Esophagus mucosa (tissue), 1 donor: ENCODE measurements at places on chromosomes 2 and 18.

- ATAC-seq = no peak
These were observed 8.1 kb downstream of the EMX1 start for GRCh38 chr2:72925328-72925943.

DNA sequence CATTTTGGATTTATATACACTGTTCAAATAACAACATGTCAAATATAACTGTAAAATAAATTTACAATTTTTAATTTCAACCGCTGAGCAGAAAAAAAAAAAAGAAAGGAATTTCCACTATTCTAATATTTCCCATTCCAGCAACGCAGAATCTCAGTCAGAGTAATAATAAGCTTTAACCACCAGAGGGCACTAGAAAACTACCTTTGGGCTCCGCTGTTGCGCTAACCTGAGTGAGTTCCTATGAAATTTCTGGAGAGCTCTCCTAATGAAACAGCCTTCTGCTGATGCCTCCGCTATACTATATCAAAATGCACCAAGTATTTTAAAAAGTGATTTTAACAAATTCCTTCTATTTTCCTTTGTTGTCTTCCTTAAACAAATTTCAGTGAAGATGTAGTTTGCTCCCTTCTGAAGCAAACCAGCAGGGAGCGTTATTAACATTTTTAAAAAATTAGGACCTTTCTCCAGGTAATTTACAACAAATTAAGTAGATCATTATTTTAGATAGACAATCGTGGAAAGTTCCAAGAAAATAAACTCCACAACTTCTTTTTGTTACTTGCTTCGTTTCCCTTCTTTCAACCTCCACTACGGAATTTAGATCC, 23.0 kb downstream of the ERMN start:
- peak; percentile 71 for ATAC-seq

GRCh38 chr2:231133365-231134099, 8.7 kb upstream of the HTR2B start:
- ATAC-seq = no peak

GRCh38 chr2:190511104-190511503, 23.4 kb downstream of the NEMP2 start:
- ATAC-seq = no peak

GRCh38 chr2:137947032-137947727, 17.1 kb upstream of the HNMT start:
- ATAC-seq = no peak

- ATAC-seq = no peak
These were observed 362.0 kb upstream of the KYNU start for GRCh38 chr2:142515493-142515892.

DNA sequence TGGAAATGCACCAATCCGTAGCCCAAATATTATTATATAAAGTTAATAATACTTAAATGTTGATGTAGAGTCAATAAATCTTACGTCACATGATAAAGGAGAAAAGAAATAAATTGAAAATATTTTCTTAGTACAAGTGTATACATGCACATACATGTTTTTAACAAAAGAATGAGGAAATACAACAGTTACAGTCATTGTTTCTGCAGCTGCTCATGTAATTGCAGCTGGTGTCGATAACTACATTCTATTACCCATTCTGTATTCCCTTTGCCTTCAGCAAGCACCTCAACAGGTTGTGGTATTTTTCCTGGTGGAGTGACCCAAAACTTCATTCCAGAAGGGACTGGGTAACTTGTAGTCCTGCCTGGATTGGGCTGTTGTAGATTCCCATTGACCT, 377.8 kb upstream of the FSIP2 start:
- ATAC-seq = no peak

DNA sequence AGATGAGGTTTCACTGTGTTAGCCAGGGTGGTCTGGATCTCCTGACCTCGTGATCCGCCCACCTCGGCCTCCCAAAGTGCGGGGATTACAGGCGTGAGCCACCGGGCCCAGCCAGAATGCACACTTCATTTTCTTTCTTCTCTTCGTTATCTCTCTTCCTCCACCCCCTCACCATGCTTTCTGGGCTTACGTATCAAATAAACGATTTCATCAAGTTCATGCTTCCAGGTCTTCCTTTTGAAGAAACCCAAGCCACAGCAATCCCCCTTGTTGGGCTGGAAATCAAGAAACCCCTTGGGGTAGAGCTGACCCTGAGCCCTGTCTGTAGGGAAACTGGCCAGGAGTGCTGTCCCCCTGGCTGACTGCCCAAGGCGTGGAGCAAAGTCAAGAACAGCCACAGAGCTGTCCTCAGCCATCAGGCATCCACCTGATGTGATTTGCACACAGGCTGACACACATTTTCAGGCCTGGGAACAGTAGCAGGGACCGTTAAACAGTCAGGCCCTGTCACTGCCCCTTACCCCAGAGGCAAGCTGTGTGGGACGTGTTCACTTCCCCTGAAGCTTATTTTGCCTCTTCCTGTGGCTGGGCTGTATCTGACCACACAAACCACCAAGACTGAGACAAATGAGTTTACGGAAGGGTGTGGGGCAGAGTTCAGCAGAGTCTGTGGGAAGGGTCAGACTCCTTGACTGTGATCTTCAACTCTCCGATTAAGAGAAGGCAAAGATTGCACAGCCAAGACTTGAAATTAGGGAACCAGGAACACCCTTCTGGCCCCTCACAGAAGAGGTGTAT, 15.1 kb upstream of the NMUR1 start:
- ATAC-seq = peak; percentile 66

GRCh38 chr2:225002656-225003045, 39.6 kb downstream of the DOCK10 start:
- ATAC-seq = peak; percentile 58

DNA sequence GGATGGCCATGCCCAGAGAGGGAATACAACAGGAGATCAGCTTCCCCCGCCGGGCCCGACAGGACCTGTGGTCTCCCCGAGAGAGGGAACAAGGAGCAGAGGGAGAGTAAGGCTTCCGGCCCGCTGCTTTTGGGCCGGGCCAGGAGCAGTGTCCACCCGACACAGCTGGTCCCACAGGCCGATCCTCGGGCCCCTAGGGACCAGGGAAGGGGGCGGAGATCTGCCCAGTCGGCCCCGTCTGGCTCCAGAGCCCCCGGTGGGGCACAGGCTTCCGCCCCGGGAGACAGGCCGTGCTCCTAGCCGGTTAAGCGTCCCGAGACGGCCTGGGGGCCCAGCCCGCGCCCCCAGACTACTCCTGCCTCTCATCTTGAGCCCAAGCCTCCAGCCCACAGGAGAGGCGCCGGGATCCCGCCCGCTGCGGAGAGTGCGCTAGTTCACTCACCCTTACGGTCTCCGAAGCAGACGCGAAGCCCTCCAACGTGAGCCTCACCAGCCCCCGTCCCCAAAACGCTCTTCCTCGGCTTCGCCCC, at the start of gene MCFD2:
MCFD2 (minus strand) TSS at position 526 of the 530 bp plus-strand sequence. CDS start 6,635 bp downstream, outside the sequence.
- ATAC-seq = peak; percentile 24

- ATAC-seq = no peak
These were observed 137.0 kb upstream of the HDAC4 start for GRCh38 chr2:239537633-239538356.

DNA sequence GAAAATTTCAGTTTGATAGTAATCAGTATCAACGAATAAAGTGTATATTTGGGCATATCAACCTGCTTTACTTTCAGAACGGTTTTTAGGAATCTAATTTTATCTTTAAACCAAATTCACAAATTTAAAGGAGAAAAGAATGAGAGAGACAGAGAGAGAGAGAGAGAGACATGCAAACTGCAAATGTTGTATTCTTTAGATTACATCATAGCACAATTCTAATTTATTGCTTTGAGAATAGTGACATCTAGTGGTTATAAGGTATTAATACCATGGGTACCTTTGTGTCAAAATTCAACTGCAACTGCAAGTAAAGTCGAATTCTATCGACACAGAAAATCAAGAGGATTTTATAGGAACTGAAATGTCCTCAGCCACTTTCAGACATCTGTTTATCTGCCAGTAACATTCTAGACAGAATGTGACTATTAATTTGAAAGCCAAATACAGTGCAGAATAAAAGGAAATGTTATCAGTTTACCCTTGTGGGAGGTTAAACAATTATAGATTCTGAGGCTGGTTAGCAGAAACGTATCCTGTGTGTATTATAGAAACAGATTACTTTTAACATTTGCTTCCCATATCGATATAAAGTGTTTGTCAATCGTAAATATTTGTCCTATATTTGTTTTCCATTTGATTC, 529.8 kb upstream of the VRK2 start:
- ATAC-seq = peak; percentile 69

DNA sequence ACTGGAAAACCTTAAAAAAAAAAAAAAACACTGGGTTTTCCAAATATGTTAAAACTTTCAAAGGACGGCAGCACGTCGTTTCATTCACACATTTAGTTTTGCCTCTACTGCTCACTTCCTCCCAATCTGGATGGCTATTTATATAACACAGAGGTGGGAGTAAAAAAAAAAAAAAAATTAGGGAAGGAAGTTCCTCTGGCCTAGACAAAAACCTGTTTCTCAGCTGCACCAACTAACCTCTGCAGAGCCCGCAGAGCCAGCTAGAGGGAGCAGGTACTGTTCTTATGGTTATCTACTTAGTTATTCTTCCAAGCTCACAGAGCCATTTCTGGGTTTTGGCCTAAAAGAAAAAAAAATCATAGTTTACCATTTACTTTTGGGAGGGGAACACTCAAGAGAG, 28.1 kb downstream of the SLC1A4 start:
- ATAC-seq = peak; percentile 52

DNA sequence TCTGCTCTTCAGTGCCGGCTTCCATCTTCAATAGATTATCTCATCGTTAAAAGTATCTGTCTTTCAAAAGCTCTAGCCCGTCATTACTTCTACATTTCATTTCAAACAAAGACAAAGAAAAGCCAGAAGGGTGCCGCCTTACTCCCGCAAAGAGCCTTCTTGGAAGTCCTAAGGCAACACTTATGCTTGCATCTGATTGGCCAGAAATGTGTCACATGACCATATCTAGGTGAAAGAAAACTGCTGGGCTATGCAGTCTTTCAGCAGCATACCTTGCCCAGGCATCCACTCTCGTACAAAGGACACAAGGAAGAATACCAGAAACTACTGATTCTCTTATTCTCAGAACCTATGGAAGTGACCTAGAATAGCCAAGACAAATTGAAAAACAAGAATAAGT, 217.1 kb upstream of the SLC35G4 start:
- peak; percentile 88 for ATAC-seq

DNA sequence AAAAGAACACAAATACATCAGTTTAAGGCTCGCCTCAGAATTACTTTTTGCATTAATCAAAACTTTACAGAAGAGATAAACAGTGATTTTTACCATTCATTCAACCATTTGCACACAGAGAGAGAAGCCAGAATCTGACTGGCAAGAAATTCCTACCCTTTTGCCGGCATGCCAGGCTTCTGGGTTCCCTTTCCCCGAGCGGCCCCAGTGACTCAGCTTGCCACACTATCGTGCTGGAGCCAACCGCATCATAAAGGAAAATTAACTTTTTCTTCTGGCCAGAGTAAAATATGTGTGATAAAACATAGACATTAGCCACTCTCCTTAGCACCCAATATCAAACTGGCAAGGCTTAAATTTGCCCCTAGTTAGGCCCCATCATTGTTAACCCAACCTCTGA, 61.8 kb upstream of the IKZF2 start:
- no peak for ATAC-seq

DNA sequence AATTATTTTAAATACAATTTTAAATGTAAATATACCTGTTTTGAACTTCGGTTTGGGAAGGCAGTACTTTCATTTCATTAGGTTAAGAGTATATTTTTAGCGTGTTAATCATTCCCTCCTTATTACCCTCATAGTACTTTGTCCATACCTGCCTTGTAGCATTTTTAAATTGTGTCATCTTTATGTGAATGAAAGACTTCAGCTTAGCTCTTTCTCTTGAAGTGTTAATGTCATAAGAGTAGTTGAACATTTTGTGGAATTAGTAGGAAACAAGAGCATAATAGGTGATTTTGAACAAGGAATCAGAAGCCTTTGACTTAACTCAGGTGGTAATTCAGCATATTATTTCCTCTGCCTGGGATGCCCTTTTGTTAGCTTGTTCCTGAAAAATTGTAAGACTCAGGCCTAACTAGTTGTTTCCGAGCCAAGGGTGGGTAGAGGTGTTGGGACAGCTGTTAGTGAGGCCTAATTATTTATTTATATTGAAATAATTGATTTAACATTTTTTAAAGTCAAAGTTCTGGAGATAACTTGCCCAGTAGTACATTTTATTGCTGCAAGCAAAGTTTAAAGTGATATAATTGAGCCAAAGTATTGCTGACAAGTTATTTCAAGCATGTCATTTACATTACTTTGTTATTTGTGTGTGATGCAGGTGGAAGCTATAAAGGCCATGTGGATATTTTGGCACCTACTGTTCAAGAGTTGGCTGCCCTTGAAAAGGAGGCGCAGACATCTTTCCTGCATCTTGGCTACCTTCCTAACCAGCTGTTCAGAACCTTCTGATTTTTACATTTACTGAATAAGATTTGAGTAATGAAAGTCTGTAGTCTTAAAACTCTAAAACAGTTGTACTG, 38.7 kb downstream of the DDX1 start:
- no peak for ATAC-seq

DNA sequence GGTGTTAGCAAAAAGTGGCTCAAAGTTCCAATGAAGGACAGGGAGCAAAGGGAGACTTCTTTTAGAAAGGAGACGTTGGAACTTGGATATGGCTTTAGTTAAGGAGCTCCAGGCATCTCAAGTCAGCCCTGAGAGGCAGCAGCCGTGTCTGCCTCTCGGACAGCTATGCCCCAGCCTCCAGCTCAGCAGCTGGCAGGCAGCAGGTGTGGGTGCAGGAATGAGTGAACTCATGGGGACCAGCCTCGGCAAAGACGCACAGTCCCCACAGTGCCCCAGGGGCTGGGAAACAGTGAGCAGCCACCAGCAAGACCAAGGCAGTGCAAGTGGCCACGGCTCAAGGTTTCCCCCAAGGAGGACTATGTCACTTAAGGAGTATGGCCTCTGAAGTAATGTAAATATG, 1.6 kb upstream of the LRRFIP1 start:
- no peak for ATAC-seq

- ATAC-seq = no peak
These were observed 71.8 kb downstream of the ASAP2 start for GRCh38 chr2:9278439-9278838.

DNA sequence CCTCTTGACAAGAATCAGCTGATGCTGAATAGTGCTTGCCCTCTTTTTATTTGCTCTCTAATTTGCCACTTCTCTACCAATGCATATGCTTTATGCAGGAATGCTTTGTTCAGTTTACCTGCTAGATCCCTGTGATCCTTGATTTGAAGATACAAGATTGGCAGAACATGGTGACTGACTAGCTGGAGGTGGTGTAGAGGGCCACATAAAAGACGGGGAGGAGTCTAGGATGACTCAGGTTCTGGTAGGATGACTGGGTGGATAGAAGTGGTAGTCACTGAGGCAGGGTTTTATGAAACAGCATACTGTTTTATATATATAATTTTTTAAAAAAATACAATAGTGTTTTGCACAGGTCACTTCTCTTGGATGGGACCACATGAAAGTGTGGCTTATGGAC, 6.3 kb upstream of the ADGRF3 start:
- ATAC-seq = peak; percentile 74

- no peak for ATAC-seq
These were observed 8.0 kb downstream of the ATAD2B start for GRCh38 chr2:23918837-23919489.

GRCh38 chr18:61127714-61128467, 205.3 kb upstream of the CDH20 start:
- ATAC-seq = no peak
